ENCODE measurements at places on chromosomes 12 and 14.
A peak's percentile ranks its signal among the peaks of the same experiment; 100 is the strongest.

GRCh38 chr12:50344775-50345174, 51.6 kb downstream of the FAM186A start:
- DNase-seq, result no peak

DNA sequence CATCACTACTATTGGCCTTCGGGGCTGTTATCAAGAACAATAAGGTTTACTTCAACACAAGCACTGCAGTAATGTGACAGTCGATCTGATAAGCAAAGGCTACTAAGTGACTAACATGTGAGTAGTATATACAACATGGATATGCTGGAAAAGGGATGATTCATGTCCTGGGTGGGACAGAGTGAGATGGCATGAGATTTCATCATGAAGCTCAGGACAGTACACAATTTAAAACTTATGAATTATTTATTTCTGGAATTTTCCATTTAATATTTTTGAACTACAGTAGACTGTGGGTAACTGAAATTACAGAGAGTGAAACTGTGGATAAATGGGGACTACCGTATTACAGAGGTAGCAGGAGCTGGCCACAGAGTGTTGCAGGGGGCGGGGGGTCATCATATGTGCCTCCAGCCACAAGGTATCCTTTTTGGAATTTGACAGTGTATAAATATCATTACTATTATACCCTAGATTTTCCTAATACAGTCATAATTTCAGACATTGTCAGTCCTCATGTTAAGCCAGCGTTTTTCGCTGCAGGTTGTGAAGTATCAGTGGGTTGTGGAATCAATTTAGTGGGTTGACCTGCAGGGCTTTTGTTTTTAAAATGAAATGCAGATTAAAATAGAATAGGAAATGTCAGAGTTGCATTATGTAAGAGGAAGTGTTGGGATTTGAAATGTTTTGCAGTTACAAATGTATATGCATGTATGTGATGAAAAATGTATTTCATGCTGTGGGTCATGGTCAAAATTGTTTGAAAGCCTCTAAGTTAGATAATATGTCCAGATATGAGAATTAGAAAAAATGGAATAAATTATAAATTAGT, 148.0 kb upstream of the NUDT4 start:
- no peak for DNase-seq

DNA sequence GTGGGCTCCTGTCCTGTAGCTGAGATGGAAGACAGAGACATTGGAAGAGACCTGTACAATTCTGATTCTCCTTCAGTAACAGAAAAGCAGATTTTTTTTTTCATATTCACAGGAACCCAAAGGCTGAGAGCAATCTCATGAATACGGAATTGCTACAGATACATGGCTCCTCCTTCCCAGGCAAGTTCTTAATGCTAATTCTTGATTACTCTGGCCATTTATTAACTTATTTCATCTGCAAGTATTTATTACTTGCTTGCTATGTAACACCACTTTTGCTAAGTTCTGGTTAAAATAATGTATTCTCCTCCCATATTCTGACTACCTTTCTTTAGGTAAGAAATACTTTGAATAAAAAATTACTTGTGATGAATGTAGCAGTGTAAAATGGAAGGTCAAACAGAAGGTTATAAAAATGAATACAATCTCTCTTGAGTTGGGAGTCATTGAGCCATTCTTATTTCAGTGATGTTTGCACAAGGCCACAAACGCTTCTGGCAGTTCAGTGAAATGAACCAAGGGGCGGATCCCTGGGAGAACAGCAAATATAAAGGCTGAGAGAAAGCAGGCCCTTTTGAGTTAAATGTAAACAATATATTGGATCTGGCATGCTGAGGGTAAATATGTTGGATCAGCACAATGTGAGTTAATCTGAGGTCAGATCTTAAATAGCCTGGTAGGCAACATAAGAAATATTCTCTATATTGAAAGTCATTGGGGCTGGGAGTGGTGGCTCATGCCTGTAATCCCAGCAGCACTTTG, 37.6 kb downstream of the MUCL1 start:
- no peak for DNase-seq

- no peak for DNase-seq
Observed at GRCh38 chr14:60178820-60179219, 13.6 kb upstream of the DHRS7 start.

DNA sequence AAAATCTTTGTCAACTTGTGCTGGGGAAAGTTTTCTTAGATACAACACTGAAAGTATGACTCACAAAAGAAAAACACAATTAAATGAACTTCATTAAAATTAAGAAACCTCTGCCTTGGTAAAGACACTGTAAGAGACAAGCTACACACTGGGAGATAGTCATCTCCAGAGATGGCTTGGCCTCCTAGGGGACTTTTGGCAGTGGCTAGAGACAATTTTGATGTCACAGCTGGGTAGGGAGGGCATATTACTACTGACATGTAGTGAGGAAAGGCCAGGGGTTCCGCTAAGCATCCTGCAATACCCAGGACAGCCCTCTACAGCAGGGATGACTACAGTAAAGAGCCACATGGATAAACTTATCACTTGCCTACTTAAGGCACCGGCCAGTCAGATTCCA, 8.7 kb upstream of the RNASE4 start:
- no peak for DNase-seq

- no peak for DNase-seq
Observed at GRCh38 chr12:78226763-78227162, 396.1 kb downstream of the NAV3 start.

DNA sequence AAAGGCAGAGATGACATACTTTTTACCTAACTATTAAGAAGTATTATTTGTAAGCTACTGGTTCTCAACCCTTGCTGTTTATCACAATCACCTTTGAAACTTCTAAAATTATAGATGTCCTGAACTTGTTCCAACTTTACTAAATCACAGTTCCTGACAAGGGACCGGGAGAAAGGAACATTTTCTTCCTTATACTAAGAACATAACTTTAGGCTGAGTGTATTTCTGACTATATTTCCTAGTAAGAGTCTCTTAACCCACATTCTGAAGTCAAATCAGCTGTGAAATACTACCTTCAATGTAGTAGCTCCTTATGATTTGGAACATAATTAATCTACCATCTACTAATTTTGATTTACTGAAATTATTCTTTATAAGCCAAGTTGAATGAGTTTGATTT, 80.2 kb downstream of the BAZ1A start:
- no peak for DNase-seq

- no peak for DNase-seq
Observed at GRCh38 chr12:68455691-68456345, 123.7 kb upstream of the MDM1 start.

DNA sequence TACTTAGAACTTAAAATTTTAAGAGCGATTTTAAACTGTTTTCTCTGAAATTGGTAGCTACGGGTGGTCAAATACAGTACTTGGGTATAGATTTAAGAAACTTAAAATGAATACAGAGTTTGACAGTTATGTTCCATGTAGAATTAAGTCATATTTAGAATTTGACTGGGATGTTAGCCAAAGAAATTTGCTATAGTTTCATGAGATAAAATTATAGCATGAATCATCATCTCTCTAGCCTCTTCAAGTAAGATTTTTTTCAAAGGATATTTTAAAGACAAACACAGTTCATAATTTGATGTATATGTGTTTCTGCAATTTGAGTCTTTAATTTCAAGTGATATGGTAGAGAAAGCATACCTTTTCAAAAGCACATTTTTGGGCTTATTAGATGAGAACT, 41.0 kb downstream of the ZCRB1 start:
- DNase-seq, result no peak

- peak; percentile 34 for DNase-seq
Observed at GRCh38 chr14:73262427-73263183, 25.3 kb downstream of the PAPLN start.

- no peak for DNase-seq
Observed at GRCh38 chr12:12744546-12745305, 27.6 kb downstream of the CDKN1B start.

- no peak for DNase-seq
Observed at GRCh38 chr14:74683406-74683805, 29.5 kb downstream of the AREL1 start.

- no peak for DNase-seq
Observed at GRCh38 chr12:21818627-21819026, 44.1 kb upstream of the KCNJ8 start.

- no peak for DNase-seq
Observed at GRCh38 chr12:130504110-130504839, 166.6 kb downstream of the PIWIL1 start.
